DMS153 (cell line): ENCODE measurements at places on chromosomes 7 and 10.

GRCh38 chr7:83879063-83879462 lies 230.1 kb upstream of the SEMA3E start:
- no peak for DNase-seq

DNA sequence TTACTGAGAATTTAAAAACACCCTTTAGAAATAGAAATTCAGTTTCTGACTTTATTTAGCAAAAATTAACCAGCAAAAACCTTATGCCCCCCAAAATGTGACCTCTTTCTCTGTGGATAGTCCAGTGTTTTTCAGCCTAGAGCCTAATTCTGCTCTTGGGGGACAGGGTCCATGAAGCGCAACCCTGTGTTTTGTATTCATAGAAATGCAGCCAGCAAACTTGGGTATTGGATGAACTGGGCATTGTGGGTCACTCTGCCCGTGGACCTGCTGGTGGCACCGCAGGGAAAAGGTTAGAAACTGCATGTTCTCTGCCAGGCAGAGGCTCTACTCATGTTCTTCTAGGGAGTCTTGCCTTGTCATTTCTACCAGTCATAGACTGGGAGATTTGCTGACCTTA lies 787.4 kb upstream of the C7orf33 start:
- DNase-seq = no peak

GRCh38 chr7:52684388-52684787 lies 351.0 kb upstream of the POM121L12 start:
- no peak for DNase-seq

DNA sequence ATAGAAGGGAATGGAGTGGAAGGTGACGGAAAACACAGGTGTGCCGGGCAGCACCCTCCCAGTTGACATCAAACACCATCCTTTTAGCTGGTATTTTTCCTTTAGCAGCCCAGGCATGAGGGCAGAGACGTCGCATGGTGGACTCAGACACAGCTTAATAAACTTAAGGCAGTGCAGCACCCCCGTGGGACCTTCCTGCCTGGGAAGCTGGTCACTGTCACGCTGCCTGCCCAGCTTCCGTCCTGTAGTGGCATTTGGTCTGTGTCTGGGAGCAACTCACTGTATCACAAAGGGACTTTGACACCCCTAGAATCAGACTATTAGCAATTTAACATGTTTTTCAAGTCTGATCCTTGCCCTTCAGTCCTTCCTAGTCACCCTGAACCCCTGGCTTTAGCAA lies 35.8 kb downstream of the IL15RA start:
- no peak for DNase-seq

DNA sequence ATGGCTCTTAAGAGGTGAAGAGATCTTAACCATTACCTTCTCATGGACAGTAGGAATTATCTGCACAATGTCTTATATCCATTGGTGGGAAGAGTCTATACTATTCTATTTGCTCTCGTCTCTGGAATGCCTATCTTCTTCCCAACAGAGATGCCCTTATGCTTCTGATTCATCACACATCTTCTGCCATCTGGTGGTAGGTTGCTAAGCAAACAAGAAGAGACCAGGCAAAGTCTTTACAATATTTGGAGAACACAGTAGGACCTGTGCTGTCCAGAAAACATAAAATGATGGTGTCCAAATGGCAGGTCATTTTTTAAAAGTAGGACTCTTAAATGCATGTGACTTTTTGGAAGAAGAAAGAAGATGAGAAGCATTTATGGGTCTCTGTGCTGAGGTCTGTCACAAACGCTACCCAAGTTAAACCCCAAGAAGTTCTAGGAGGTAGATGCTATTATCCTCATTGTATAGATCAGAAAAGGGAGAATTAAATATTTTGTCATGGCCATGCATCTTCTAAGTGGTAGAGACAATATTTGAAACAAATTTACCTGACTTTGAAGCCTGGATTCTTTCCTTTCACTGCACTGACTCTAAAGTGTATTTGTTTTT lies 67.8 kb upstream of the NXPH1 start:
- peak; percentile 75 for DNase-seq
